ENCODE measurements at places on chromosomes 3 and 15.

- DNase-seq: no peak
Measured at GRCh38 chr3:191358929-191359328, 28.6 kb upstream of the UTS2B start.

DNA sequence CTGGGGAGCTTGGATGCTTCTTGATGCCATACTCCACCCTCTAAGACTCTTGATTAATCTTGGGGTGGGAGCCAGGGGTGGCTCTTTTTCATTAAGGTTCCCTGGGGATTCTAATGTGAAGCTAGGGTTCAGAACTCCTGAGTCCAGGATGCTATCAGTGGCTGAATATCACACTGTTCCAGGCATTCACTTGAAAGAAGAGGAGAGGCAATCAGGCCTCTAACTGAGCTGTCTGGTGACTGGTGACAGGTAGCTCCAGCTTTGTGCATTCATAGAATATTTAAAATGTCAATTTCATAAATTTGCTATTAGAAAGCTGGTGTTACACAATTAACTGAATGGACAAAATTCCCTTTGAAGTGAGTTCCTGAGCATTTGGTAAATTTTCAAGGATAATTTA is 139.0 kb downstream of the CHDH start:
- no peak for DNase-seq

- no peak for DNase-seq
Measured at GRCh38 chr3:96814651-96815567, 515 bp downstream of the EPHA6 start.

DNA sequence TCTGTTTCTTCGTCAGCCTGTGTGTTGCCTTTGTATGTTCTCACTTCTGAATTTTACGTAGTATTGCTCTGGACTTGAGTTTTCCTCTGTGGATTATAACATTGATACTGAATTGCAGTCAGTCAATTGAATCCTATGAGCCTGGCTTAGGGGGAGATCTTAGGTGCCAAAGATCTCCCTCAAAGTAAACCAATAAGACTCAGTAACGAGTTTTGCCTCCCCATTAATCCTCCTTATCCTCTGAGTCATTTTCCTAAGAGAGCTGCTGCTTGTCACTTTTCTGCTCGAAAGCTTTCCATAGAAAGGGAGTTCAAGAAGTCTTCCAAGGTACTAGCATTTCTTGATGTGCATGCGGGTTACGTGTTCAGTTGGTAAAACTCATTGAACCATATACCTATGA is 126.4 kb downstream of the CHDH start:
- no peak for DNase-seq

DNA sequence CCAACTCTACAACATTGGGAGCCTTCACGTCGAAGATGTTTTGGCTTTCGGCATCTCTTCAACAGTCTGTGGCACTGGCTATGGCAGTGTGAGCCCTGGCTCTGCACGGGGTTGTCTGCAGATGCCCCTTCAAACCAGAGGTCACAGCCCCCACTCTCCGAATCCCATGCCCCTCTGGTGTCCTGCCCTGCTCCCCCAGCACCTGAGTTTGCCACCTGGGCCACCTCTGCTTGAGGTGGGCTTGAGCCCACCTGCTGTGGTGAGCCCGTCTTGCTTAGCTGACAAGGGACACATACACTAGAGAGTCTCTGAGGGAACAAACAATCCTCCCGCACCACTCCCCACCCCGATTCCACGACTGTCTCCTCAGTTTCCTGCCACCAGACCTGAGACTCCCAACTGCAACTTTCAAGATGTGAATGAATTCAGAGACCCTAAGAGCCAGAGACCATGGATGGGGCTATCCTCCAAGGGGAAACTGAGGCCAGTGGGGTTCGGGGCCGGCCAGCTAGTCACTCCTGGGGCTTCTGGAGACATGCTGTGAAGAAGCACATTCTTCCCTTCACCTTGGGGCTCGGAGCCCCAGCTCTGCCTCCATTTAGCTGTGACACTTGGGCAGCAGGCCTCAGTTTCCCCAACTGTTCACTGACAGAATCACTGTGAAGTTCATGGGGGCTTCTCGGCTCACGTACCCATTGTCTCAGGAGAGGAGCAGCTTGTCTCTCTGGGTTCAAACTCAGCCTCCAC is 44.6 kb downstream of the TPRA1 start:
- no peak for DNase-seq

GRCh38 chr15:26453914-26454313 is 319.0 kb downstream of the GABRB3 start:
- DNase-seq: no peak

DNA sequence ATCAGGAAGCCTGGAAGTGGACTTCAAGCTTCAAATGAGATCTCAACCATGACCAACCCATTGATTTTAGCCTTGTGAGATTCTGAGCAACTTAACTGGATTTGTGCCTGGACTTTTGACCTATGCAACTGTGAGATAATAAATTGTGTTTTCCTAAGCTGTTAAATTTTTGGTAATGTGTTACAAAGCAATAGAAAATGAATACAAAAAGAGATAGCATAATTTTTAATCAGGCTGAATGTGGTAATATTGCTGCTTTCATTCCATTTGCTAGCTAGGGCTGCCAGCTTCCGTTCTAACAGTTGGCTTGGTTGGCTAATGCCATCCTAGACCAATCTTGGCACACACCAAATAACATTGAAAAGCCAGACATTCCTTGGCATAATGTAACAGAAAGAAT is 12.2 kb downstream of the PROS1 start:
- DNase-seq: no peak

DNA sequence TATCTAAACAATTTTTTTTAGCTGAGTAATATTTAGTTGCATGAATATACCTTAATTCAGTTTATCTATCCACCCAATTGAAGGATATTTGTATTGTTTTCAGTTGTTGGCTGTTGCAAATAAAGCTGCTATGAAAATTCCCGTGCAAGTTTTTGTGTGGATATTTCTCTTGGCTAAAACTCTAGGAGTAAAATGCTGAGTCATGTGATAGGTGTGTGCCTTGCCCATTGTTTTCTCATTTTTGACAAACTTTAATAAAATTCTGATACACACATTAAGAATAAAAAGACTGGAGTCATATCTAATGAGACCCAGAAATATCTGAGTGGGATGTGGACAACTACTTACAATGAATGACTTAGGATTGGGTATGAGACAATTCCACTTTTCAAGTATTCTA is 78.6 kb downstream of the MDFIC2 start:
- no peak for DNase-seq

GRCh38 chr3:152438181-152438580 is 169.5 kb downstream of the MBNL1 start:
- DNase-seq: no peak

GRCh38 chr15:100249096-100249815 is 92.5 kb downstream of the ADAMTS17 start:
- DNase-seq: no peak

GRCh38 chr3:146921693-146922092 is 316.5 kb upstream of the PLSCR5 start:
- DNase-seq: no peak

DNA sequence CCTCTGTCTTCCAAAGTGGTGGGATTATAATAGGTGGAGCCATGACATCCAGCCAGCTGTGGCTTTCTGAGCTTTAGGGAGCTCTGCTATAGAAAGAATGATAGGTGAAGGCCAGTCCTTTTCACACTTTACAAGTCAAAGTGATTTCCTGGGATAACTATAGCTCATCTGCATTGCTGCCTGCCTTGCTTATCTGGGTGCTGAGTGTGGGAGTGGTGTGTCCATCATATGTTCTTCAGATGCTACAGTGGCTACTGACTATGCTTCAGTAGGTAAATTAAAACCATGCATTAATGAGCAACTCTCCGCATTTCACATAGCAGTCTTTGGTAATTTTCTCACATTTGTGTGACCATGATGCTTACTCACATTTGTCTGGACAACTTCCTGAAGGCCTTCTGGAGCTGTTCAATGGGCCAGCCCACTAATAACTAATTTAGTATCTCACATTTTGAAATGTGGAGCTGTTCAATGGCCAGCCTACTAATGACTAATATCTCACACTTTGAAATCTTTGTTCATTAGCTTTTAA is 23.4 kb downstream of the RHOA start:
- DNase-seq: no peak

DNA sequence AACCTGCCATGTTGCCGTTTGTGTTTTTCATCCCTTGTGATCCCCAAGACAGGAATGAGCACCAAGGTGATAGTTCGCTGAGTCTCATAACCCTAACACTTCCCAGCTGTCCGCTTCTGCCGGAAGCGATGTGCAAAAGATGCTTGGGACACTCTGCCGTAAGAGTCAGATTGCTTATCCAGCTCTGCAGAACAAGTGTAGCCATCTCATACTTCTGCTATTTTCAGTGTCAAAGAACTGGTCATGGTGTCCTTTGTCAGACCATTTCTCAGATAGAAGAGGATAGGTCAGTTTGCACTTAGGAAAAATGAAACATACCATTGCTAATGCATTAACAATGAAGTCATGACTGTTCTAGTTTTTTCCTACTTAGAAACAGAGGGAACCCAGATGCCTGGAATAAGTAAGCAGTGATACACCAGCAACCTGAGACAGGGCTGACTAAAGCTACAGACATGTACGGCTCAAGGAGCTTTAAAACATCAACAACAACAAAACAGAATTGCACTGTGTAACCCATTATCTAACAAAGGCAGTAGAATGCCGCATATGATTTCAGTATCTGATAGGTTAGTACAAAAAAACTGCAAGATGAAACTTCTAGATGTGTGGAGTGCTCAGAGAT is 134.0 kb upstream of the IL12A start:
- no peak for DNase-seq

- DNase-seq: no peak
Measured at GRCh38 chr3:29345516-29346300, 64.8 kb downstream of the RBMS3 start.

DNA sequence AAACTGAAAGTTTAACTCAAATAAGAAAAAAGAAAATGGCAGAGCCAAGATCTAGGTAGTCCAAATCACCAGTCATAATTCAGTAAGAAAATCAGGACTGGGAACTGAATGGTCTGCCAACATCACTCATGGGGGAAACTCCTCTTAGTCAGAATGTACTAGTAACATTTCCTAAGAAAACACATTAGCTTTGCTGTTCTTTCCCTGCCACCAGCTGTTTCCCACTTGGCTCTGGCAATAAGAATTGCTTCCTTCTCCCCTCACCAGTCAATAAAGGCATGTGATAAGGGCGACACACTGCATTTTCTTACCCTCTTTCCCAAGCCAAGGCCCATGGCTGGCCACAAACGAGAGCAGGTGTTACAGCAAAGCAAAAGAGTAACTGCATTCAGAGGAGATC is 46.1 kb downstream of the PIK3R4 start:
- DNase-seq: no peak

- no peak for DNase-seq
Measured at GRCh38 chr3:10519236-10519635, 13.8 kb upstream of the ATP2B2 start.

- no peak for DNase-seq
Measured at GRCh38 chr3:124363476-124363875, 366.8 kb upstream of the UMPS start.

DNA sequence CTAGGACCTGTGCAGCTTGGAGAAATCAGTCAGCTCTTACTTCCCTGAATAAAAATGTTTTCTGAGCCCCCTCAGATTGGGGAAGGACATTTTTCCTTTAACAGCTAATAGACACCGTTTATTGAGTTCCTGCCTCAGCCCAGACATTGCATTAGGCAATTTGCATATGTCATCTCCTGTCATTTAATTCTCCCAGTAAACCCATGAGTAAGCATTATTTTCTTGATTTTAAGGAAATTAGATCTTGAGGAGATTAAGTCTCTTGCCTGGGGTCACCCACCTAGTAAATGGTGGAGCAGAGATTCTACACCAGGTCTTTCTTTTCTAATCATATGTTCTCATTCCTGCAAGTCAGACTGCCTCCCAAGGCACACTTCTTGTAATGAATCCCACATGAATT is 78.5 kb upstream of the SCN5A start:
- DNase-seq: no peak

- DNase-seq: no peak
Measured at GRCh38 chr3:103992469-103992868, 1374.2 kb upstream of the ALCAM start.

DNA sequence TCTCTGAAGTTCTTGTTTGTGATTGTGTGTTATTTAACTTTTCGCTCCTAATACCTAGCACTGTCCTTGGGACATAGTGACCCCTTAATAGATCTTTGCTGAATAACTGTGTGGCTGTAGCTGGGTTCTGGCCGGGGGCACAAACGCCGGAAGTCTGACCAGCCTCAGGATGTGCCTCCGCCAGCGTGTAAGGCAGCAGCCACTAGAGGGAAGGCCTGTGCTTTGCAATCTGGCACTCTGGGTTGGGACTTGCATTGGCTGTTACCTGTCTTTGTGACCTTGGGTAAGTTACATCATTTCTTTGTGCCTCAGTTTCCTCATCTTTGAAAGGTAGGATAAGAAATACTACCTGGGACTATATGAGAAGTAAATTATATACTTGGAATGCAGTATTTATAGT is 158.7 kb downstream of the GHSR start:
- DNase-seq: no peak

DNA sequence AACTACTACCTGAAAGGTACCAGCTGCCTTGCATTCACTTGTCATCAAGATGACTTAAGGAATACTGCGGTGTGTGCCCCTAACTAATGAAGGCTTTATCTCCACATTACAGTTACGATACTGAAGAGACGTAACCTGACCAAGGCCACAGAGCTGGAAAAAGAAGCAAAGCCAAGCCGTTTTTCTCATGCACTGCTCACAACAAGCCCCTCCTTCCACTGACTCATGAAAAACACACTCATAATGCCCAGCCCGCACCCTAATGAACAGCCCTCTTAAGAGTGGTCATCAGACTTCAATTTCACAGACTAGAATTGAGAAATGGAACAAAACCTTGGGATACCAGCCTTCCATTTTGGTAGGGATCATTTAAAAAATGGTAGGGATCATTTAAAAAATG is 11.6 kb downstream of the PSMD6 start:
- no peak for DNase-seq

- DNase-seq: peak; percentile 33
Measured at GRCh38 chr15:65981837-65982626, 112.7 kb downstream of the RAB11A start.
